ENCODE measurements at places on chromosomes 11 and 22.

DNA sequence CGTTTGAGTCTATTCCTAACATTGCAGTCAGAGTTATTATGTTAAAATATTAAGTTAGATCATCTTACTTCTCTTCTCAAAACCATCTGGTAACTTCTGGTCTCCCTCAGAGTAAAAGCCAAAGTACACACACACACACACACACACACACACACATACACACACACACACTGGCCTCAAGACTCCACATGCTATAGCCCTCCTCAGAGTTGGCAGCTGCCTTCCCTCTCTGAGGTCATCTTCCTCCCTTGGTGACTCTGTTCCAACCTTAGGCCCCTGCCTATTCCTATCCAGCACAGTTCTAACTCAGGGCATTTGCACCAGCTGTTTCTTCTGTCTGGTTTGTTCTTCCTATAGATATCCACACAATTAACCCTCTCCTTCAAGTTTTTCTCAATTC lies 272.0 kb upstream of the SESN3 start:
- DNase-seq, result peak; percentile 71

DNA sequence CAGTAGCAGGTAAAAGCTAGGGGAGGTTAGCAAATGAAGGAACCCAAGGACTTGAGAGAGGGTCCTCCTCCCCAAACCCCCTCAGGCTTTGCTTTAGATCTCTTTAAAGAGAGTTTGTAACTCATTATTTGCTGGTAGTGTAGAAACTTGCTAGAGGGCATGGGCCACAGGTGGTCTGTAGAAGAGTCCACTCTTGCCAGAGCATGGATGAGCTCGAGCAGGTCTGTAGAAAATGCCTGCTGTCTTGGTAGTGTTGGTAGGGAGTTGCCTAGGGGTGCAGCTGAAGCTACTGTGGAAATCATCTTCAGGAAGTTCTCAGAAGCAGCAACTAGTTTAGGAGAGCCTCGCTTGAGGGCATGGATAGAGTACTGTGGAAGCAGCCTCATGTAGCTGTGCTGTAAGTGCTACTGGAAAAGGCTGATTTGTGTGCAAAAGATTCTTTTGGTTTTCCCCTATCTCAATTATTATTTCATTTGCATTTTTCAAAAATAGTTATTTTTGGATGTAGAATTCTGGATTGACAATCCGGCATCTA lies 104.3 kb downstream of the TMEM135 start:
- no peak for DNase-seq

GRCh38 chr11:7246179-7246578 lies 5.5 kb upstream of the SYT9 start:
- DNase-seq, result no peak

- no peak for DNase-seq
These were observed 19.1 kb downstream of the MUC6 start for GRCh38 chr11:1017269-1018005.

- no peak for DNase-seq
These were observed 34.6 kb upstream of the UCP3 start for GRCh38 chr11:74043450-74043849.

DNA sequence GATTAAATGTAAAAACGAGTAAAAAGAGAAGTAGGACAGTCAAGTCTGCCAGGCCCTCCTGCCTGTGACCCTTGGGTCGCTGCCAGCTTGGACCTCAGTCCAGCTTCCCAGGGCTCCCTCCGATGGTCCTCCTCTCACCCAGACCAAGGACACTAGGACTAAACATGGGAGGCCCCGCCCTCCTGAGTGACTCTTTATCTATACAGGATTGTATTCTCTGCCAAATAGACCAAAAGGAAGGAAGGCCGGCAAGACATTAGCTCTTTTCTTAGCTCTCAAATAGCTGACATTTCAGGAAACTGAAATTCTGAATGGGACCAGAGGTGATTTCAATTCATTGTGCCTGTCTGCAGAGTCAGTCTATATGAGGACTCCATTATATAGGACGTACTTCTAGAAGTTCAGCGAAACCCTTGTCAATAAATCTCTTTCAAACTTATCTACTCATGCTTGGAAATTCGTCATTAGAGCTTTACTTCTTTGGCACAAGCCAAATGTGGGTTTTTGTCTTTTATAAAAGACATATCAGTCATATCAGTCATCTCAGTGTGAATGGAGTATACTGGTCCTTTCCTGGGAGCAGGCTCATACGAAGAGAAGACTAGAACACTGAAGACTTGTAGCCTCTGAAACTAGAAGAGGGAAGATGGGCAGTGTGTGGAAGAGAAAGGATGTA lies 28.5 kb downstream of the ADORA2A start:
- no peak for DNase-seq

- peak; percentile 22 for DNase-seq
These were observed 131.9 kb downstream of the RASSF10 start for GRCh38 chr11:13140873-13141655.

DNA sequence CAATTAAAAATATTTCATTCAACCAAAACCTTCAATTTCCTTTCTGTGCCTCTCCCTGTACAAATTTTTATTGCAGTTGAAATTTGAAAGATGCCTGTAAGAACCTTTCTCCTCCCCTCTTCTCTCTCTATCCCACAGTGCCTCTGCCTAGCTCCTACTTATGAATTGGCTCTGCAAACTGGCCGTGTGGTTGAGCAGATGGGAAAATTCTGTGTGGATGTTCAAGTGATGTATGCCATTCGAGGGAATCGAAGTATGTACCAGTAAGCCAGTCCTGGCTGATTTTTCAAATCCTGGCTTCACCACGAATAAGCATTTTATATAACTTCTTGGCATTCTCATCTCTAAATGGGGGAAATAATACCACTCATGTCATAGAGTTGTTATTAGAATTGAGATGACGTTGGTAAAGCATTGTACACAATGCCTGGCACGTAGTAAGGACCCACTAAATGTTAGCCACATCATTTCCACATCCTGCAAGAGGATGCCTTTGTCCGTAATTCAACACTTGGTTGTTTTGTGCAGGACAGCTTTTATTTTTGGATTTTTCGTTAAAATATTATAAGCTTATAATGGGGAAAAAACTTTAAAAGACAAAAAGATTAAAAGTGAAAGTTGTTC lies 6.0 kb downstream of the DDX25 start:
- no peak for DNase-seq

DNA sequence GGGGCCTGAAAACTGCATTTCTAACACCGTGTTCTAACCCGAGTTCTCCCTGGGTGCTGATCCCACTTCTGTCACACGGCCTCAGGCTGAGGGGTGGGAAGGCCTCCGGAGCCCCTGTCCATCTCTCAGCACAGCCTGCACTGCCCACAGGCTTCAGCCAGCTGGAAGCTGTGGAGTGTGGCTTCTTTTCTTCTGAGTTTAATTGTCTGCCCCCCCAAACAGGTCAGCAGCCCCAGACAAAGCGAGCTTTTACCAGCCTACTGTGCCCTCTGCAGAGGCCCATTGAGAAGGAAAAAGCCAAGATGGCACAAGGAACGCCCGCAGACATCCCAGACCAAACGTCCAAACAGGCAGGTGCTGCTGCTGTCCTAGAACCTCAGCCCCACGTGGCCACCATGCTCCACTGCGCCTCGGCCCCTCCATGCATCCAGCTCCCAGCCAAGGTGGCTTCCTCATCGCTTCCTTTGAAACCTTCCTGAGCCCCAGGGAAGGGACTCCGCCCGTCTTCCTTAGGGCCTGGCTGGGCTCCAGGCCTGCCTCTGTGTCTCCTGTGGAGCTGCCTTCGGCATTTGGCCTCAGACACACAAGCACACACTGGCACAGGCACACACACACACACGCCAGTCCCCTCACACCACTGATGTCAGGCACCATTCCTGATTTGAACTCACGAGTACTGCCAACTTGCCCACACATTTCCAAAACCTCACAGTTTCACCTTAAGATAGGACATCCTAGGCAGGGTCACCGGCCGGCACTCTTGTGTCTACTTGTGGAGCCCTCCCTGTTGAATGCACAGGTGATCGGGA lies 1.7 kb downstream of the MOB2 start:
- no peak for DNase-seq

- DNase-seq, result no peak
These were observed 29.5 kb downstream of the PPFIBP2 start for GRCh38 chr11:7543302-7543701.

GRCh38 chr11:59610289-59610688 lies 5.3 kb downstream of the OSBP start:
- no peak for DNase-seq

DNA sequence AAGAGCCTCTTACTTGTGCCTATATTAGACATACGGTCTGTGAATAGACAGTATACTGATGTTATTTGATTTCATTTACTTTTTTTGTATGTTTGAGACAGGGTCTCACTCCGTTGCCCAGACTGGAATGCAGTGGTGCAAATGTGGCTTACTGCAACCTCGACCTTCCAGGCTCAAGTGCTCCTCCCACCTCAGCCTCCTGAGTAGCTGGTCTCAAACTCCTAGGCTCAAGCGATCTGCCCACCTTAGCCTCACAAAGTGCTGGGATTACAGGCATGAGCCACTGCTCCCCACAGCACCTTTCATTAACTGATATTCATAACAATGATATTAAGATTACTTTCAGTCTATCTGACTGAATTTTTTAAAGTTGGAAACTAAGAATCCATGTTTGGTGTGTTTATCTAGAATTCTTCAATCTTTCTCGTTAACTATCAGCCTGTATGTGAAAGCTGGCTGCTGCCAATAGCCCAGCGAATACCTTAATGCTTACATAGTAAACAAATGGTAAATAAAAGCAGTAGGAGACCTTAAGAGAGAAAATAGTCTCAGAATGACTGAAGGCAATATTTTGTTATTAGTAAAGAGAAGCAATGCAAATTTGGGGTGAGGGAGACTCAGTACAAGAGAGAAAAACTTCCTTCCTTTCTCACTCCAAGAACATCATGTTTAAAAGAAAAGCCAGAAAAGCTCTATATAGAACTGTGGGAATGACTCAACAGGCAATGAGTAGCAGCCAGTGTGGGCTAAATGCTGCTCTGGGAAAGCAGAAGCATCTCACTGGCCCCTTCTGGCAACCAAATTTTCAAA lies 101.9 kb downstream of the MRTFA start:
- peak; percentile 66 for DNase-seq

DNA sequence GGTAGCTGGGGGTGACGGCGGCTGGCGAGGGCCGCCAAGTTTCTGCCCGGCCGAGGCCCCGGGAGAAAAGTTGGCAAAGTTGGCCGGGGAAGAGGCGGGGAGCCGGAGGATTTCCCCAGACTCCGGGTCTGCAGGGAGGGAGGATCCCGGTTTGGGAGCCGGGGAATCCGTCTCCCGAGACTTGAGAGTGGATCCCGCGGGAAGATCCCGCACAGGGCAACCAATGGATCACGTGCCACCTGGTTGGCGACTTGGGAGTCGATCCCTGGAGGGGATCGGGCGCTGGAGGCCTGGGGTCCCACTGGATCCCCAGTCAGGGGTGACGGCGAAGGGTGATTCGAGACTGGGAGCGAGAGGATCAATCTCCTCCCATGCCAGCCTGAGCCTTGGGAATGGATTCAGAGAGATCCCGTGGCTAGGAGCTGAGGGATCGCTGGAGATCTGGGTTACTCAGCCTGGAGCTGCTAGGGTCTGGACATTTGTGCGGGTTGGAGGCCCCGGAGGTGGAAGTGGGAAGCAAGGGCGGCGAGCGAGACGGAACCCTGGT lies 394 bp downstream of the KIAA1671 start:
- peak; percentile 13 for DNase-seq
